Muscle of leg (tissue), 16 donors: ENCODE measurements at places on chromosomes 5 and 9. TPM values are rescaled to one million over a fixed set of nuclear protein-coding genes. Genes with fewer than 3 reads are reported as not detected.
A peak's percentile ranks its signal among the peaks of the same experiment; 100 is the strongest.

GRCh38 chr5:54415147-54415546, 40.4 kb upstream of the HSPB3 start:
- DNase-seq, result no peak

DNA sequence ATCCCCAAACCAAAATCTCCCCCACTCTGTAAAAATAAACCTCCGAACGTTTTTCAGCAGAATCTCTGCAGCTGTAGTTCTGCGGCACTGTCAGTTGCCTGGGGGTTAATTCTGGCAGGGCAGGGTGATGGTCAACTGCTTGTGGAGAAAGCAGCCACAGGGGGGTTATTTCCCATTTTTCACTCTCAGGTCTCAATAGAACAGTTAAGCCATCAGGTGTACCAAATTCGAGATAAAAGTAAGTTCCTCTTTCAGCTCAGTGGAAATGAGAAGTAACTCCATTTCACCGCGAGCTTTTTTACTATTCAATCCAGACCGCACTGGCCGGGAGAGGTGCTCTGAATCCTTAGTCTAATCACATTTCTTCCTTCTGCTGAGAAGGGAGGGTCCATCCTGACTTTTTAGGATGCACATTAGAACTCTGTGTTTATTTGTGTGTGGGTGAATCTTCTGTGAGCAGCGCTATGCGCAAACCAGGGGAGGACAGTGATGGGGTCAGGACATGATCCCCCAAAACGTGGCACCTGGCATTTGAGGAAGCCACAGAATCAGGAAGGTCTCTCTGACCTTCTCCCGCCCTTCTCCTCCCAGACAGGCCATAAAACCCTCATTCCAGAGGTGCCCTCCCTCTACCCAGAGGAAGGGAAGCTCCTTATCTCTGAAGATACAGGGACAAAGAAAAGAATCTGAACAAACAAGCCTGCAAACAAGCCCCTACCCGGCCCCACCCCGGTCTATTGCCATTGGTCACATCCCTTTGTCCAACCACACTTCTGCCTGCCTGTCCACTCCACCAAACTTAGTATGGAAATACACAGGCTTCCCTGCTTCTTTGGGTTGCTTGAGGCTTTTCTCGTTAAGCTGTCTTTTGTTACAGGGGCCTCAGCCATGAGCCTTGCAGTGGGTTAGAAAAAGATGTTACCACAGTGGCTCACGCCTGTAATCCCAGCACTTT, 229.0 kb downstream of the ROR2 start:
- no peak for DNase-seq

DNA sequence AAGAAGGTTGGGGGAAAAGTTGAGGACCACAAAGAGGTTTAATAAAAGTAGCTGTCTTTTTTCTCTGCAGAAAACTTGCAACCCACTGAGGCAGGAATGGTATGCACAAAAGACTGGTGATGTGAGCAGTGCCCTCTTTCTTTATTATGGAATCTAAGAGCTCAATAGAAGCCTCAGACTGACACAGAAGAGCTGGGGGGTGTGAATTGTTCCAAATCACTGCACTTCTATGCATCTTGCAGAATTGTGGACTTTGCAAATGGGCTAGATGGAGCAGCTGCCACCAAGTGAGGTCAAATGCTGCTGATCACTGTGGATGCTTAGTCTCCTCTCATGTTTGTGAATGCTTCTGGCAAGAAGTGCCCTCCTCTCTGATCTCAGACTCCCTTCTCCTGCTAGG, 227.1 kb downstream of the ZSWIM6 start:
- no peak for DNase-seq

DNA sequence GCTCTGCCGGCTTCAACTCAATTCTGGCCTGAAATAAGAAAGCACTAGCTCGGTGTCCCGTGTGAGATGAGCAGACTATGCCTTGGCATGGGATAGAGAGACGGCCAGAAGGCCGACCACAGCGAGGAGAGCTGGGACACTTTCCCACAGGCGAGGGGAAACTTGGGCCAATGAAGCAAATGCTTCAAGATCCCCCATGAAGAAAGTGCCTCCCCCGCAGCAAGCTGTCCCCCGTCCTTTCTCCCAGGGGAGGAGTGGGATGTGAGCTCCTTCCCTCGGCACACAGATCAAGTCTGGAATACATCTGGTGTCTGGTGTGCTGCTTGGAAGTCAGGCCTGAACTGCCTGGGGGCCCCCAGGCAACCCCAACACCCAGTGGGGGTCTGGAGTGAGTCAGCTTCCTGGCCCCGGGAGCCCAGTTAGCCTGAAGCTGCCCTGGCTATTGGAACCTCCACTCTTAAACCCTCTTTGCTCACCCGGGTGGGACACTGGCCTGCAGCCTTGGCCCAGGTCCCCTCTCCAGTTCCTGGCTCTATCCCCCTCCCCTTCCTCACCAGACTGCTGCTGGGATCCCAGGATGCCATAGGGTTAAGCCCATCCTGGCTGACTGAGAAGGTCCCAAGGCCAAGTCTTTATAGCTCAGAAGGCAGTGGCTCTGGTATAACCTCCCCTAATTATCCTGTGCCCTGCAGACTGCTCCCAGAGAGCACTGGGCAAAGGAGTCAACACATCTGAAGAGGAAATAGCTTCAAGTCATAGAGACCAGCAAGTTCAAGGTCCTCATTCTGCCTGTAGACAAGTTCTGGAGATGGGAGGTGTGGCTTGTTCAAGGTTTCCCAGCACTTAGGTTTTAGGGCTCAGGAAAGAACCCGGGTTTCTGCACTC, 205.3 kb downstream of the TTLL11 start:
- peak; percentile 27 for DNase-seq

- no peak for DNase-seq
Measured at GRCh38 chr5:170397059-170397458, 7.9 kb upstream of the KCNMB1 start.

DNA sequence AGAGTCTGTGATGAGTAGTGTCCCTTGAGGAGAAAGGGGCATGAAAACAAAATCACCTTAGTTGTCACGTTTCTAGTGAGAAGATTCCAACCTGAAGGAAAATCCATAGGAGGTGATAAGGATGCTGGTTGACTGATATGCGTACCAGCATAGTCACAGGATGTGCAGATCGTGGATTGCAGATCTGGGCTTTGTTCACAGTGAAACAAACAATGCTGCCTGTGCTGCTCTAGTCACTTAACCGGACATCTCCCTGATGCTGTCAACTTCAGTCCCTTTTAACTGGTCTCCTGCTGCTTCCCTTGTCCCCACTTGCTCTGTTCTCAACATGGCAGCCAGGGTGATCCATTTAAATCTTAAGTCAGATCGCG, 89.7 kb downstream of the IQGAP2 start:
- no peak for DNase-seq

- DNase-seq, result peak; percentile 51
Measured at GRCh38 chr9:9998491-9999287, 614.1 kb downstream of the PTPRD start.

DNA sequence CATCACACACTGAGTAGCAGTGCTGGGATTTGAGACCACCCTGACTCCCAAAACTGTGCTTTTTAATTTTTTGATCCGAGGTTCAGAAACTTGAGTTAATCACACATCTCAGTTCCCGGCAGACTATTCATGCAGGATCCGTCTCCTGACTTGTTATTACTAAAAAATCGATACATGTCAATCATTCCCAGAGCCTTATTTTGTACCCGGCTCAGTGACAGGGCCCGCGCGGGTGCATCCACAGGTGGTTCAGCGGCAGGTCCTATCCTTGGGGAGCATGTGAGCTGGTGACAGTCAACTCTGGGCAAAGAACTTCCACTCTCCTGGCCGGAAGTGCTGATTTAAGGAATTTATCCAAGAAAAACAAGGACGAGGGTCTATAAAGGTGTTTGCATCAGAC, 95.9 kb upstream of the MVB12B start:
- DNase-seq, result no peak

DNA sequence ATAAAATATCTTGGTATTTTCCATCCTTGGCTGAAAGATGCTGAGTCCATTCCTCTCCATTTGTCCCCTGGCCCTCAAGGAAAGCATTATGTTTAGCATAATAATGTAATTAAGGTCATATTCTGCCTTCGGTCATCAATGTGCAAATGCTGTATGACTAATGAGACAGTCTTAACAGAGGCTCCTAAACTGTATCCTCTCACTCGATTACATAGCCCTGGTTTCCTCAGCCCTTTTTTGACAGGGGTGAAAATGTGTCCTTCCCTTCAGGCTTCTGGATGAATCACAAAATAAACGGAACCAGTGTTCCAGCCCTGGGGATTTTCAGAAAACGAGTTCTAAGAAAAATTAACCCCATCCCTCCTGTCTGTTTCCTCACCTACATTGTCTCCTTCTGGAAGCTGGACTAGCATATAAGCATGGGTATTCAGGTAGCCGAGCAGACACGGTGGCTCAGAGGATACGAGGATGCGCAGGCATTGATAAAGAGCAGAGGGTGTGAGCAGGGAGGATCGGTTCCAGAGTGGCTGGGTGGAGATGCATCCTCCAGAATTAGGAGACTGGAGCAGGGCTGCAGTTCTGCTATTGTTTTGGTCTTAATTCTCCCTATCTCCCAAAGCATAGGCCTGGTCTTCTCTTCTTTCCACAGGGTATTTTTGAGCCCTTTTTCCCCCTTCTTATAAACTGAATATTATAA, 742.9 kb downstream of the TLR4 start:
- no peak for DNase-seq

GRCh38 chr9:94657021-94657725, 17.9 kb upstream of the FBP1 start:
- DNase-seq, result no peak

DNA sequence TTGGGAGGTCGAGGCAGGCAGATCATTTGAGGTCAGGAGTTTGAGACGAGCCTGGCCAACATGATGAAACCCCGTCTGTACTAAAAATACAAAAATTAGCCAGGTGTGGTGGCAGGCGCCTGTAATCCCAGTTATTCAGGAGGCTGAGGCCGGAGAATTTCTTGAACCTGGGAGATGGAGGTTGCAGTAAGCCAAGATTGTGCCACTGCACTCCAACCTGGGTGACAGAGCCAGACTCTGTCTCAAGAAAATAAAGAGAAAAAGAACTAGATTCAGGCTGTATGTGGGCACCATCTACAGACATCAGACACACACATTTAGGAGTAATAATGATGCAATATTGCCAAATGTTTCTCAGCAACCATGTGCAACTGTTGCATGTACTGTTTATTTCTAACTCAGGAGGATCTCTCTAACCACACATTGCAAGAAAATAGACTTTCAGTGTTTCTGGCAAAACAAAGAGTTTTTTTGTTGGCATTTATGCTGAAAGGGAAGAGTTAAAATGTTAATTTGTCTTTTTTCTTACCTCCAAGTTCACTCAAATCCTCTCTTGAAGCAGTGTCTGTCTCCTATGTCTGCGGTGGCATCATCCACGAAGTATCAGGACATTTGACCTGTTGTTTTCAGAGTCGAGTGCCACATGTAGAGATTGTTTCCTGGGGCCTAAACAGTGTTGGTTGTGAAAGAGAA, 5.1 kb upstream of the ORM1 start:
- peak; percentile 10 for DNase-seq

- DNase-seq, result peak; percentile 28
Measured at GRCh38 chr5:89106480-89106879, 223.5 kb upstream of the MEF2C start.

DNA sequence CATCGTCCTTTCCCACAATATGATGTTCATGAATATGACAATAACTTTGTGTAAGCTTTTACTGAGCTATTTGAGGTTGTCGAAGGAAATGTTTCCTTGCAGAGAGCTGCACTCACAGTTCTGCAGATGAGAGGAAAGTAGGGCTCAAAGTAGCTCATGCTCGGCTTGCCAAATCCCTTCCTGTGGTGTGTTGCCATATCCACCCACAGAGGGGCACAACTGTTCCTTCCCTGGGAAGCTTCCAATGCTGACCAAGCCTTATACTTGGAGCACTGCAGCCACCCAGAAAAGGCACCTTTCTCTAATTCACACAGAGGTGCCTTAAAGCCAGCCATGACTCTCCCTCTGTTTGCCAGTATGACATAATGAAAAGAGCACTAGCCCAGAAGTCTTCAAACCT, 390.3 kb downstream of the CAAP1 start:
- DNase-seq, result peak; percentile 24

DNA sequence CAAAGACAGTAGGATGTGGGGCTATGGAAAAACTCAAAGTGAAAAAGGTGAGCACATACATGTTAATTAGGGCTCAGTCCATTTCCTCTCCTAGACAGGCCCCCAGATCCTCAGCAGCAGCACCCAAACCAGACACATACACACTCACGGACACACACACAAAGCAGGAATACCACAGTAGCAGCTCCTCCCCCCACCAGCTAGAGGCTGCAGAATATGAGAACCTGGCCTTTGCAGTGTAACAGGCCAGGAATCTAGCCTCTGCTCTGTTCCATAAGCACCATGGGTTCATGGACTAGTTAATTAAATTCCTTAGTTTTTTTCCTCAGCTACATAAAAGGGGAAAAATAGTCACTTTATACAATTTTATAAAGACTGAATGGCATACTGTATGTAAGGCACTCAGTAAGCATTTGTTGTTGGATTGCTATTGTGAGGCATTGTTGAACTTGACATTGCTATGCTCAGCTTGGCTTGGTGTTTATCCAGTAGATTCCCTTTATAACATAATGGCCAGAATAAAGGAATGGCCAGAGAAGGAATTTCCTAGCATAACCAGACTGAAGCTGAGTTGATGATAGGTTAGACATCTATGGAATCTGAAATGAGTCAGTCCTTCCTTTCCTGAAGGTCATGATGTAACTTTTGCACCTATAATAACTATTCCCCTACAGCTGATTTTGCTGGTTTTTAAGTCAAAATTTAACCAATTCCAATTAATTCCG, 186.8 kb downstream of the SEMA5A start:
- DNase-seq, result no peak

DNA sequence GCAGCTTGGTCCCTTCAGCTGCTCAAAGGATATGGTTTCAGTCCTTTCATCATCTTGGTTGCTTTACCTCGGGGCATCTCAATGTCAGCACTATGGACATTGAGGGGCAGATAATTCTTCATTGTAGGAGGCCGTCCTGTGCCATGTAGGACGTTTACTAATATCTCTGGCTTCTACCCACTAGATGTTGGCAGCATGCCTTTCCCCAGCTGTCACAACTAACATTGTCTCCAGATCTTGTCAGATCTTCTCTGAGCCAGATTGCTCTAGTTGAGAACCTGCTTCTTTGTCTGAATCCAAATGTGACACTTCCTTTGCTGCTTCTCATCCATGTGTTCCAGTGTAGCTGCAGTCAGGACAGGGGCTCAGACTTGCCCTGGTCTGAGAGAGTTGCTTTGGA, 10.3 kb downstream of the PTPA start:
- peak; percentile 83 for DNase-seq

GRCh38 chr5:142683881-142684505, 1.9 kb downstream of the FGF1 start:
- DNase-seq, result peak; percentile 71

GRCh38 chr9:35656831-35657545, 831 bp downstream of the RMRP start:
- peak; percentile 71 for DNase-seq

GRCh38 chr5:140978260-140978659, 12.0 kb downstream of the PCDHAC2 start:
- no peak for DNase-seq

GRCh38 chr5:178331491-178331996, 98.9 kb upstream of the PHYKPL start:
- DNase-seq, result peak; percentile 93

SLC46A2 gene
- polyA plus RNA-seq, result not detected

AFAP1L1 gene
- 85.6 TPM for polyA plus RNA-seq

ECSCR gene
- 34.8 TPM for polyA plus RNA-seq

NDOR1 gene
- polyA plus RNA-seq, result 9.1 TPM

TCERG1 gene
- 93.3 TPM for polyA plus RNA-seq

SLC22A4 gene
- 2.7 TPM for polyA plus RNA-seq

C8G gene
- 0.86 TPM for polyA plus RNA-seq

RPP25L gene
- 20.4 TPM for polyA plus RNA-seq

SLCO4C1 gene
- polyA plus RNA-seq, result 2.0 TPM
